CD4-positive, alpha-beta T cell treated with Interleukin-6 at 100 ng/mL for 8 hours (primary cell): ENCODE measurements at places on chromosomes 12 and 14.

- peak; percentile 53 for DNase-seq
These were observed 164.5 kb downstream of the SLC38A4 start for GRCh38 chr12:46661110-46661845.

DNA sequence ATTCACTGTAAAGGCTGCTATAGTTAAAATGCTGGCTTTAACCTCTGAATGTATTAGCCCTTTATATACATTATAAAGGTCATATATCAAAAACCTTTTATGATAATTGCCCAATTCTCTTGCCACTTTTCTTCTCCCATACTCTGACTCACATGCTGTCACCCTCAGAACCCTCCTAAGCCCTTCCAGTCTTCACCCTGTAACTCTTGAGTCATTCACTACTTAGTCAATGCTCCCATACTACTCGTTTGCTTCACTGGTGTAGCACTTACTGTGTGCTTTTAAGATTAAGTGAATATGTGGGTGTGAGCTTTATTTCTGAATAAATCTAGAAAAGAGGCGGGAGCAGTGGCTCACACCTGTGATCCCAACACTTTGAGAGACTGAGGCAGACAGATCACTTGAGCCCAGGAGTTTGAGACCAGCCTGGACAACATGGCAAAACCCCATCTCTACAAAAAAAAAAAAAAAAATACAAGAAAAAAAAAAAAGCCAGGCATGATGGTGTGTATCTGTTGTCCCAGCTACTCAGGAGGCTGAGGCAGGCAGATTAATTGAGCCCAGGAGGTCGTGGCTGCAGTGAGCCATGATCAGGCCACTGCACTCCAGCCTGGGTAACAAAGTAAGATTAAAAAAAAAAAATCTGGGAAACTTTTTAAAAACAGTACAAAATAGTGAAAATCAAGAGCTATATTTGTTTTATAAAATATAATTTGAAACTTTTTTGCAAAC is 37.6 kb downstream of the SPATA7 start:
- DNase-seq: no peak

GRCh38 chr12:75978677-75979076 is 52.9 kb downstream of the PHLDA1 start:
- DNase-seq: no peak

GRCh38 chr12:57190037-57190436 is 26.6 kb upstream of the NXPH4 start:
- DNase-seq: no peak
